ENCODE measurements at places on chromosomes 13 and 19.
A peak's percentile ranks its signal among the peaks of the same experiment; 100 is the strongest.

GRCh38 chr19:3140667-3141038 lies 4.8 kb downstream of the GNA15 start:
- no peak for DNase-seq

- no peak for DNase-seq
Observed at GRCh38 chr19:28927456-28927855, 285.5 kb downstream of the UQCRFS1 start.

GRCh38 chr13:45811891-45812694 lies 39.5 kb downstream of the SIAH3 start:
- no peak for DNase-seq

- DNase-seq = peak; percentile 43
Observed at GRCh38 chr13:21232196-21232595, 55.7 kb downstream of the MRPL57 start.

- DNase-seq = no peak
Observed at GRCh38 chr13:75875450-75875849, 239.3 kb downstream of the LMO7 start.

- DNase-seq = no peak
Observed at GRCh38 chr13:102897371-102898138, 51.7 kb downstream of the ERCC5 start.
